CD4-positive, alpha-beta T cell treated with Interleukin-6 for 4 hours (primary cell): ENCODE measurements at places on chromosomes 1 and 21.

GRCh38 chr21:36047139-36047538 lies 13.2 kb downstream of the SETD4 start:
- DNase-seq, result no peak

GRCh38 chr1:230643908-230644307 lies 1.6 kb downstream of the COG2 start:
- DNase-seq, result no peak

DNA sequence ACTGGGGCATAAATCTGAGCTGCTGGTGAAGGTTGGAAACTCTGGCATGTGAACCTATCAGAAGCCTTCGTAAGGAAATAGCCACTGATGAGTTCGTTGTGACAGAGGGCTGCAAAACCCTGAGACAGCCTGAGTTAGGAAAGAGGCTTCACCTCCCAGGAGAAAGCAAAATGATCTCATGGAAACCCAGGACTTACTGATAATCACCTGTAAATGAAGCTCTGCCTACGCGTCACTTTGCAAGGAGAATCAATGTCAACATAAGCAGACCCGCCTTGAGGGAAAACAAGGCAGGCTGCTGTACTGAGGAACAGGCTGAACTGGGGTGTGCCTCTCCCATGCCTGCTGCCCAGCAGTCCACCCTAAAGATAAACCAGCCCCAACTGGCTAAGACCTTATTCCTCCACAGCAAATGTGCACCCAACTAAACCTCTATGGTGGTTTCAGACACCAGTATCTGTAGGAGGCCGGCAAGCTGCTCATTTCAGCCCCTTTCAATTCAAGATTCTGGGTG lies 46.8 kb upstream of the SLC44A3 start:
- DNase-seq, result no peak

- no peak for DNase-seq
Measured at GRCh38 chr1:211734791-211735190, 59.4 kb upstream of the NEK2 start.

DNA sequence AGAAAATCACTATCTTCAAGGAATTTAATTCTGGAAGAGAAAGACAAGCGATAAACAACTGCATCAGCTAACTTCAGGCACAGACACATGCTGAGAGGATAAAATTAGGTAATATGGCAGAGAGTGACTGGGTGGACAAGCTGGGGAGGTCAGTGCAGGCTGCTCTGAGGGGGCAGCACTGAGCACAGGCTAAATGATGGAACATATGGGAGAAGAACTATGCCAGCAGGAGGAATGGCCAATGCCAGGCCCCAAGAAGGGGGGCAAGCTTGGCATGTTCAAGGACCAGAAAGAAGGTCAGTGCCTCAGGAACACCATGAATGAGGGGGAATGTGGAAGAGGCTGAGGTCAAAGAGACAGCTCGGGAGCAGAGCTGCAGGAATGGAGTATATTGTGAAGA lies 190.7 kb upstream of the MAP1LC3C start:
- DNase-seq, result no peak
